ENCODE measurements at places on chromosomes 7 and 10. TPM values are rescaled to one million over a fixed set of nuclear protein-coding genes. Genes with fewer than 3 reads are reported as not detected.

The SLC29A4 gene
- total RNA-seq, result 2.4 TPM

The MSMB gene
- total RNA-seq, result 130 TPM

The HIP1 gene
- total RNA-seq, result 15.8 TPM

The CBLL1 gene
- 13.4 TPM for total RNA-seq

The CTAGE6 gene
- total RNA-seq, result 9.3 TPM

- DNase-seq, result no peak
Measured at GRCh38 chr10:66258693-66259092, 667.1 kb upstream of the LRRTM3 start.

DNA sequence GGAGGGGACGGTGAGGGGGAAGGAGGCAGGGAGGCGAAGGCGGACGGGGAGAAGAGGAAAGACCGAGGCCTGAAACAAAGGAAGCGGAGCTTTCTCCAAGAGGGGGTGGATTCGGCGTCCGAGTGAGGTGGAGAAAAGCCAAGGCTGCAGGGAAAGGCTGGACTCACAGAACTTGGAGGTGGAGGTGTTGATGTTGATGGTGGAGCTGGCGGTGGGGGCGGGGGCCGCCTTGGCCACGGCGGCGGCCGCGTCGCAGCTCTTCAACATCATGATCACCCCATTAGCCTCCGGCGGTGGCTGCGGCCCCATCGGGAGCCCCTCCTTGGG is 578 bp downstream of the CACUL1 start:
- peak; percentile 80 for DNase-seq

GRCh38 chr7:116166156-116166555 is 44.2 kb upstream of the TES start:
- no peak for DNase-seq

DNA sequence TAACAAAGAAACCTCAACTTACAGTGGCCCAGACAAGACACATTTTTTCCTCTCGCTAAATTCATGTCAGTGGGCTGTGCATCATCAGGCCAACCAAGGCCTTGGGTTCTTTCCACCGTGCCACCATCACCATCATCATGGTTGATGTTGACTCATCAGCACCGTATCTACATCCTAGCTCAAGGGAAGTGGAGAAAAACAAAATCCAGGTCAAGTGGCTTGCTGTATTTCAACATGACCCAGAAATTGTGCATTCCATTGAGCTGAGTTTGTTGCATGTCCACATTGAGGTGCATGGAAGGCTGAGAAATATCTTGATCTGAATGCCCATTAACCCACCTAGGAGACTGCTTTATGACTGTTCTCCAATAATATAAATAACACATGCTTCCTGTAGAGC is 312.4 kb upstream of the CDC14C start:
- DNase-seq, result no peak

GRCh38 chr7:40403703-40404476 is 269.1 kb downstream of the SUGCT start:
- no peak for DNase-seq

DNA sequence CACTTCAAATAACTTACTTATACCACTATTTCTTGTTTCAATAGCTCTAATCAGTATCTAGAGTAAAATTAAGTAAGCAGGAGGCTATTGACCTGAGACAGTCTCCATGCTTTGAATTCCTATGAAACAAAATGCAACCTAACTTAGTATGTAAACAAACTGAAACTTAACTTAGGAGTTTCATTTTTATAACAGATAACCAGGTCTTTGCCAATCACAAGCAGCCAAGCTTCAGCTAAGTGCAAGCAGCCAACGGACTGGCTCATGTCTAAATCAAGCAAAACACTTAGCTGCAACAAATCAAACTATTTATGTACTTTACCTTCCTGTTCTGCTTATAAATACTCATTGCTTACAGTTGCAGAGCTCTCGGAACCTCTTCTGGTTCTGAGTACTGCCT is 4.4 kb upstream of the GSTK1 start:
- DNase-seq, result no peak

DNA sequence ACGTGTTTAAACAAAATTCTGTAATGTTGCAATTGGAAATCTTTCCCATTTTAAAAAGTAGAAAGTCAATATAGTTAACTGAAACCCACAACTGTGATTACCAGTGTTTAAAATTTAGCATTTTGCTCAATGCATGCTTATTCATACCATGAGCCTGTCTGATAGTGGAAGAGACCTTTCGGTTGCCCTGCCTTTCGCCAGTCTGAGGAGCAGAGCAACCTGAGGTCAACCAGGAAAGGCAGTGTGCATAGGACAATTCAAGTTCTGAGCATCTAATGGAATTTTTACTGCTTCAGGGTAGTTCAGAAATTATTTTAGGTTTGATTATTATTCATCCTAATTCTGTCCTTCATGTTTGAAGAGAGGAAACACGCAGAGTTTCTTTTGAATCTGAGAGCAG is 100.8 kb downstream of the CUBN start:
- no peak for DNase-seq

DNA sequence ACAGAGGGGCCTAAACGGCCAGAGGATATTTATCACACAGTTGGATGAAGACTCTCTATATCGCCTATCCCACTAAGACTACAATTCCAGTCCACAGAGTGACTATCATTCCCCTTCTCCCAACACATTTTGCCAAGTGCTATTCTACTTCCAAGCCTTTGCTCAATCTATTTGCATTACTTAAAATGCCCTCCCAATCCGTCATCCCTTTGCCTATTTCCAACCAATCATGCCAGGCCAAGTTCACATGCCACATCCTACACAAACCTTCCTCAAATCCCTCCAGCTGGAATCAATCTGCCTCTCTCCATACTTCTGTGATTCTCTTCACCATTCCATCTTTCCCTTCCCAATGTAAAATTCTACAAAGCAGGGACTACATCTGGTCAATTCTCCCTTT is 38.2 kb downstream of the SMURF1 start:
- DNase-seq, result no peak
